ENCODE measurements at places on chromosomes 1 and 21.

DNA sequence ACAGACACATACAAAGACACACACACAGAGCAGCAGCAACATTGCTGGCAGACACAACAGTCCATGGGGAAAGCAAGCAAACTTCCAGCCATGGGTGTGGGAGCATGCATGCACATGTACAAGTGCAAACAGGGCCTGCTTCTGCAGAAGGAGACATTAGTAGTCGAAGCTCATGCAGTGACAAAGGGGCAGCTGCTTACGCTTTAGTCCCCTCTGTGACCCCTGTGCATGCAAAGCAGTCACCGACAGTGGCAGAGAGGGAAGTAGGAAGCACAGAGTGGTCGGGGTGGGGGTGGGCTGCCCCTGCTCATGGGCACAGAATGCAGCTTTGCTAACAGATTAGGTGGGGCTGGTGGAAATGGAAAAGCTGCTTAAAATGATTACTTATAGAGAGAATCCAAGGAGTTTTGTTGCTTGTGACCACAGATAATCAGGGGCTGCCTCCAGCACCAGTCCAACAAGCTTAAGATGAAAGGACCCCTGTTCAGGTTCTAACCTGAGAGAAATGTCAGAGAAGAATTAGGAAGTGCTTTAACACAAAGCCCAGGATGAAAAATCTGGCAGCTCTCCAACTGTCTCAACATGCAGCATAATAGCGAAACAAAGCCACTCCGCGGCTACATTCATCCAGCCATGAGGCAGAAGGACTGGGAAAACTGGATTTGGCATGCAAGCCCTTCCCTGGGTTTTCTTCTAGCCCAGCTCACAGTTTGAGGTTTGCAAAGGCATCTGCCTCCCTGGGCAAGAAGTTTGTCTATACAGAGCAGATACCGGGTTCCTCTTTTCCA lies 378.9 kb downstream of the KCNH1 start:
- DNase-seq, result peak; percentile 60

GRCh38 chr1:229665912-229666558 lies 40.0 kb downstream of the URB2 start:
- DNase-seq, result no peak

DNA sequence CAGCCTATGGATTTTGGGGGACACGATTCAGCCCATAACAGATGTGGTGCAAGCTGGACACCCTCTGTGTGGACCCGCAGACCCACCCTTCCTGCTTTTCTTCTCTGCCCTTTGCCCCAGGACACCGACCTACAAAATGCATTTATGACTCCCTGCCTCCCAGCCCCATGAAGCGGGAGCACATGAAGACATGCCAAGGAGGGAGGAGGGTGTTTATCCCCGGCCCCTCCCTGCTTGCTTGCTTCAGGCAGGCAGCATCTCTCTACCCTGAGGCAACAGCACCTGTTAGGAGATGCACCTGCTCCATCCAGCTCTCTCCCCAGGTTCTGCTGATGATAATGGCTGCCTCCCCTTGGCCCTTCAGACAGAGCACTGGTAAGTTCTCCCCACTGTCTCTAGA lies 187.5 kb downstream of the PSMG1 start:
- no peak for DNase-seq

GRCh38 chr1:219676012-219676765 lies 63.3 kb upstream of the ZC3H11B start:
- DNase-seq, result no peak

DNA sequence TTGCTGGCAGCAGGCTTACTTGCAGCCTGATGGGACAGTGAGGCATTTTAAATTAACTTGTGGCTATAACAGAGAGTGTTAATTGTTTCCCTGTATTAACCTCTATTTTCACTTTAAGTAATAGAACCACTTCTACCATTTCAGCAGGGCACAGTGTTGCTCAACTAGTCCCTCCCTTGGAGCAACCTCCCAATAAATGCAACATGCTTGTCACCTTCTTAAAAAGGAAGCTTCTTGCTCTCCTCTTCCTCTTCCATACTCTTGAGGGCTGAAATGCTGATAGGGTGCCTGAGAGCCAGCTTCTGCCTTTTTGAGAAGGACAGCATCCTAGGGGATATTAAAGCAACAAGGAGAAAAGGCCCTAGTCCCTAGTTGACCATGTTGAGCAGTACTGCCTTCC lies 52.1 kb downstream of the C4BPA start:
- no peak for DNase-seq

GRCh38 chr1:150972417-150972940 lies 2.2 kb downstream of the CERS2 start:
- no peak for DNase-seq

DNA sequence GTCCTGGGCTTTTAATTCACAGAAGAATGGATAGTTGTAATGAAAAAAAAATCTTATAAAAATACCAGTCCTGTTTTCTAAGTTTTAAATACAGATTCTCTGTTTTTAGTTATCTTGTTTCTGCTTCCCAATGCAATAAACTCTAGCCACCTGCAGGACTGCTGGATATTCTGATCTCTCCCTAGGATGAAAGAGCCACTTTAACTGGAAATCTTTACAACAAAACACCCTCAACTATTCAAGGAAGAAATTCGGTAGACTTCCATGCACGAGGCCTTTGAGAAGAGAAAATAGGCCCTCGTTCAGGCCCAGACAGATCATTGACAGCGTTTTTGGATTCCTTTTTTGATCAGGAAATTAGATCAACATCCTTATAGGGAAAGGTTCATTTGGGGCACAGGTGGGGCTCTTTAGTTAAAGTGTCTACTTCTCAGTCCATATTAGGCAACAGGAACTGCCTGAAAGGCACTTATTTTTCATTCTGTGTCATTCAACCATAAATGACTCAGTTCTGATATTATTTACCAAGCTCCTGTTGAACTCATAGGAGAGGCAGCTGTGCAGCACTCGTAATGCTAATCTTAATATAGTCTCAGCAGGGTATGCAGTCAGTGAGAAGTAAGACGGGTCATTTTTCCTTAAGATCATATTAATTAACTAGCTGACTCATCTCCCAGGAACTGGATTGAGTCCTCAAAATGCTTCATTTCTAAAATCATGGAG lies 71.1 kb upstream of the ERRFI1 start:
- DNase-seq, result no peak

DNA sequence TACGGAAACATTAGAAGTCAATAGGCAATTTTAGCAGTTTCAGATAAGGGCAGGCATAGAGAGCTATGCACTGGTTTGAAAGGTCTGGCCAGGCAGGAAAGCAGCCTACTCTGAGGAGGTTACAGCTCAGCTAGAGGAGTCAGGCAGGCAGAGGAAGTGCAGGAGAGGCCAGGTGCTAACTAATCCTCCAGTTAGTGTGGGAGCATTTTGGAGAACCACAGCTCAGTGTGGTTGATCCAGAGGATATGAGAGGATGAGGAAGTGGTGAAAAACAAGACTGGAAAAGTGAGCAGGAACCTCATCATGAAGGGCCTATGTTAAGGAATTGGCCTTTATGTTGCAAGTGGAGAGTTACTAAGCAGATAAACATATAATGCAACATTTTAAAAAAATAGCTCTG lies 282.4 kb upstream of the SGIP1 start:
- no peak for DNase-seq

- no peak for DNase-seq
Observed at GRCh38 chr1:117622726-117623125, 16.9 kb downstream of the TENT5C start.

GRCh38 chr1:32623775-32624174 lies 26.6 kb downstream of the ZBTB8OS start:
- no peak for DNase-seq

- no peak for DNase-seq
Observed at GRCh38 chr1:172746091-172746949, 87.4 kb downstream of the FASLG start.

DNA sequence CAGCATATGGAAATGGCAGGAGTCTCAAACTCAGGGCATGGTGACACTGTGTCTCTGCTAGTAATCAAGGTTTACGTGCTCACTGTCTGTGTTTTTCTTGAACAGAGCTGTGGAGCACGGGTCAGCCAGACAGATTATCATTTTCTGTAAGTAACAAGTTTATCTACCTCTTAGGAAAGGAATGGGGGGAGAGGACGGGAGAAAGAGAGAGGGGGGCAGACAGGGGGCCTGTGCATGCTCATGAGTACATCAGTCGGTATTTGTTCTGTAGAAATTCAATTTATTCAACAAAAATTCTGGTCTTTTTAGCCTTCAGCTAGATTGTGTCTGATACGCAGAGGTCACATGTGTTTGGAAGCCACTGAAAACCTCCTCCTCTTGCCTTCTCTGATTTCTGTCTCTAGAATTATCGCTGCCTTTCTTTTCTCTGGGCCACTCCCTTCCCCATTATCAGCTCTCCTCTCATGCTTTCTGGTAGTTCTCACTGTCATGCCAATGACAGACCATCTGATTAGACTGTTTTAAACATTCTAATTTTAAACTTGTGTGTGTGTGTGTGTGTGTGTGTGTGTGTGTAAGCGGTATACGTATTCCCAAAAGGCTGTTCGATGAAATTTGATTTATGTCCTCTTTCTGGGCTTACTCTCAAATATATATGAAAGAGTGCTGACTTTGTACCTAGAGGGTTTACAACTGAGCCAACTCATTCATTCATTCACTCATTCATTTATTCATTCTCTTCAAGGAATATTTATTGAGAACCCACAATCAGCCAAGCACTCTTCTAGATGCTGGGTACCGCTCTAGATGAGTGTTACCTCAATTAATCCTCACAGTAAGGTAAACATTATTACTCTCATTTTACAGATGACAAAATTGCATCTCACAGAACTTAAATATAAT lies 636.9 kb downstream of the KIF26B start:
- DNase-seq, result no peak

DNA sequence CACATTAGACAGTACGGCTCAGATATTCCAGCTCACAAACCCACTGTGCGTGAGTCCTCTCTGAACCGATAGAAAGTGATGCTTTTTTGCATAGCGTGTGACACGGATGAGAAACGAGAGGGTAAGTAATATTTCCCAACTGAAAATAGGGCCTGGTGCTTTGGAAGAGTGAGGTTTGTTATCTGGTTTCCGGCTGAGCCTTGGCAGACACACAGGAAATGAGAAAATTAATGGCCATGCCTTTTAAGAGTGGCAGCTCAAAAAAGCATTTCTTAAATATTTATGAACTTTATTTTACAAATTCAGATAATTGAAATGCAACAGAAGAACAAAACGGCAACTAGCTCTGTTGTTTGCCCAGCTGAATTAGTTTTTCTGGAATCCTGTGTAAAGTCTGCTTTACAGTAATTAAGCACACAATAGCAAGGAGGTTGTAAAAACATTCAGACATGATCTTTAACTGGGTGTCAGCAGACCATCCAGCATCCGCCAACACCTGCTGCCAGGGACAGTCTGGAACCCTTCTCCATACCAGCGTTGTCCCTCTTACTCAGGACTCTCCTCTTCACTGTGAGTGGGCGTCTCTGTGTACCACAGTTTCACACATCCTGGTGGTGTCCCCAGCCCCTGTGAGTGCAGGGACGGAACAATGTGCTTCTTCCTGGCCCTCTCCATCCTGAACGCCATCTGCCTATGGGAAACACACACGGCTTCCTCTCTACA lies 155.4 kb downstream of the PGBD5 start:
- DNase-seq, result no peak

- DNase-seq, result no peak
Observed at GRCh38 chr21:15112858-15113257, 48.1 kb upstream of the NRIP1 start.

GRCh38 chr1:112841825-112842224 lies 114.2 kb downstream of the SLC16A1 start:
- DNase-seq, result no peak

- DNase-seq, result no peak
Observed at GRCh38 chr1:209667103-209667502, 8.1 kb upstream of the G0S2 start.

- DNase-seq, result no peak
Observed at GRCh38 chr1:198155253-198155652, 1.5 kb upstream of the NEK7 start.

- no peak for DNase-seq
Observed at GRCh38 chr1:44684525-44684924, 10.0 kb downstream of the ARMH1 start.

DNA sequence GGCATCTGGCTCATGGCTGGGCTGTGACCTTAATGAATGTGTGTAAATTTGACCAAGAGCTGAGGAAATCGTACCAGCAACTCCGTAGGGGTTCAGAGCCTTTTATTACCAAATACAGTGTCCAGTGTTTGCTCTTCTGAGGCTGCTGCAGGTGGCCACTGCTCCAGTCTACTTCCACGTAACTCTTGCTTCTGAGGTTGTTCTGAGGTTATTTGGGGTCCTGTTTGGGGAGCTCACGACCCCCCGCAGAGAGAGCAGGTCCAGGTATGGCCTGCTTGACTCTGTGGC lies 33.6 kb downstream of the MAN1C1 start:
- peak; percentile 24 for DNase-seq

- no peak for DNase-seq
Observed at GRCh38 chr1:24856787-24857506, 73.1 kb downstream of the RUNX3 start.

DNA sequence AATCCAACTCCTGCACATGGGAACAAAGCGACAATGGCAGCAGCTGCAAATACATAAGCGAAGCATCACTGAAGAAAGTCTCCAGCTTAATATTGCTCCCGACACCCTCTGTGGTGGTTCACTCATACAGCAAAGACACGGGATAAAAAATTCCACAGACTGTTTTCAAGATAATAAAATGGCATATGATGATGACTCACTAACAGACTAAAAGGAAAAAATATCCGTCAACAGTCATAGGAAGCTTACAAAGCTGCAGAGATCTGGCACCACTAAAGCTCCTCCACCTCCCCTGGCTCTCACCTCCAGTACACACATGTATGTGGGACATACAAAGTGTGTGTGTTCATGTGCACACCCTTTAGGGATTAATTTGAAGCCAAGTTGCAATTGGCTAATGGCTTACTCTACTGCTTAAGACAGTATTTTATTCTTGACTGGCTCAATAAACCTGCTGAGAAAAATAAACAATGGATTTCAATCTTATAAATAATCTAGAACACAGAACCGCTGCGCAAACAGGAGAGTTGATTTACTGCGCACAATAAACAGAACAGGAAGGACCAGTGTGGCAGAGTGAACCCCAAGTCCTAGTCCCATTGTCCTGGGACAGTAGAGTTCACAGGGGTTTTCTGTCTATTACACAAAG lies 94.4 kb downstream of the SLC45A1 start:
- DNase-seq, result no peak

- no peak for DNase-seq
Observed at GRCh38 chr1:115874497-115874896, 33.6 kb upstream of the NHLH2 start.

DNA sequence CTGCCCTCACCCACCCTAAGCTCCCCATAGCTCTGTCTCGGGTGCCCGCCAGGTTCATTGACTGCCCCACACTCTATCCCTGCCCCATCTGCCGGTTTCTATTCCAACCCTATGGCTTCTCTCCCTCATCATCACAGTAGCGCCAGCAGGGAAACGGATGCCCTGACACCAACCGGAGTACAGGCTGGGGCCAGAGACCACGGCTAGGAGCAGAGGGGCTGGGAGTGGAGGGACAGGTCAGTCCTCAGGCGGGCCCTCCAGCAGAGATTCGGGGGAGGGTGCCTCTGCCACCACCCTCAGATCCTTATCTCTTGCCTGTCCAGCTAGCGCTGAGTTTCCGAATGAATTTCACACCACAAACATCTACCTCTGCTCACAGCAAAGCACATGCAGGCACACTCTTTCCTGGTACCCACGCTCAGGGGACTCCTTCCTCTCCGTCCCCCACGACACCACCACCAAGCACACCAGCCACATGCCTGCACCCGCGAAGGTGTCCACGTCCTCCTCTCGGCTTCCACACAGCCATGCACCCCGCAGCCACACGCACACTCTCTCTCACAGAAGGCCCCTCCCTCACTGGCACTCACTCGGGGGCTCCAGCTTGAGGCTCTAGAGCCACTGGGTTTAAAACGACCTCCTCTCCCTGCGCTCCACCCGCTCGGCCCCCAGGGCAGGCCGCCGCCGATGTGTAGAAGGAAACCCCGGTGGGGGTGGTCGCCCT lies 7.2 kb downstream of the TAL1 start:
- no peak for DNase-seq

All from ecto neural progenitor cell (in vitro differentiated cells).